ENCODE measurements at places on chromosomes 11 and 22.
A peak's percentile ranks its signal among the peaks of the same experiment; 100 is the strongest.

DNA sequence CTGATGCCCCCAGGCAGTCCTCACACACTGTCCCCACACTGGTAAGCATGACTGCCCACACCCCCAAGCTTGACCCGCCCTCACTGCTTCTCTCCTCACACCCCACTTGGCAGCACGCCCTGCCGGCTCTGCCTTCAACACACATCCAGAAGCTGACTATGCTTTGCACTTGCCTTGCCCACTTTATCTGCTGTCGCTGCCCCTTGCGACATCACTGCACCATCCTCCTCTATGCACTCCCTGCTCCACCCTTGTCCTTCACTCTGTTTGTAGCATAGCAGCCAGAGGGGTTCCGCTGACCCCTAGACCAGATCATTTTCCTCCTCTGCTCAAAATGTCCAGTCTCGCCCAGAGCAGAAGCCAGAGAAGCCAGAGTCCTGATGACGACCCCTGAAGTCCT is 25.3 kb upstream of the SLC25A1 start:
- no peak for DNase-seq

DNA sequence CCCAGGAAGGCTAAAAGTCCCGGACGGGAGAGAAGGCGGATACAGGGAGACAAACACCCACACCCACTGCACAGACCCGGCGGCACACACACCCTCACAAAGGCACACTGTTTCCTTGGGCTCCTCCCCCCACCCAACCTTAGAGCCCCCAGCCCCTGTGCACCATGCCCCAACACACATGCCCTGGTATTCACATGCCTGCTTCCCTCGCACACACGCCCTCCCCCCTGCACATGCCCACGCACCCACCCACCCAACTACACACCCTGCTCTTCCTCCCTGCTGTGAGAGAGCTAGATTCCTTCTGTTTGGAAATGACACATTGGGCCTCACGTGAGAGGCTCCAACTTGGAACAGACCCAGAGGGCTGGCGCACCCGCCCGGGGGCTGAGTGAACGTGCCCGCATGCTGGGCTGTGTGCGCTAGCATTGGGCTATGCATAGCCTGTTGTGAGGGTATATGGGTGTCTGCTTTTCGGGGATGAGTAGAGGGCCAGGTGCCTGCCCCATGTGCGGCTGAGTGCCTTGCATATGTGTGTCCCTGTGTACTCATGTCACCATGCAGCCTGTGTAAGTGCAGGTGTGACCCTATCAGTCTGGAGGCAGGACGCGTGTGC is 518 bp upstream of the CHRM1 start:
- no peak for DNase-seq

DNA sequence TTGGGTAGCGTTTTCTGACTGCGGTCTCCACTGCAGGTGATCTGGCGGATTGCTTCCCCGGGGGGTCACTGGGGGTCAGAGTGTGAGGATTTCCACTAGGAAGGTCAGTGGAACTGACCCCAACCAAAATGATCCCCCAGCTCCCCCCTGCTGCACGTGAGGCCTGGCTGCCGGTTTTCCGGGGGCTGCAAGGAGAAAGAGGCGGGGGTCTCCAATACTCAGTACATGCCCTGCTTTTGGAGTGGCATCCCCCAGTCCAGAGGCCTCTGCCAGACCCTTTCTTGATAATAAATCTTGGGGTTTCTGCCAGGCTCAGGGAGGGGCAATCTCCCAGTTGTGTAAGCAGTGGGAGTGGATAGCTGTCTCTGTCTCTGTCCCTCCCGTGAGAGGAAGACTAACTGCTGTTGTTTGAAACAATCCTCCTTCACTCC is 71.5 kb upstream of the RTL6 start:
- DNase-seq, result no peak

DNA sequence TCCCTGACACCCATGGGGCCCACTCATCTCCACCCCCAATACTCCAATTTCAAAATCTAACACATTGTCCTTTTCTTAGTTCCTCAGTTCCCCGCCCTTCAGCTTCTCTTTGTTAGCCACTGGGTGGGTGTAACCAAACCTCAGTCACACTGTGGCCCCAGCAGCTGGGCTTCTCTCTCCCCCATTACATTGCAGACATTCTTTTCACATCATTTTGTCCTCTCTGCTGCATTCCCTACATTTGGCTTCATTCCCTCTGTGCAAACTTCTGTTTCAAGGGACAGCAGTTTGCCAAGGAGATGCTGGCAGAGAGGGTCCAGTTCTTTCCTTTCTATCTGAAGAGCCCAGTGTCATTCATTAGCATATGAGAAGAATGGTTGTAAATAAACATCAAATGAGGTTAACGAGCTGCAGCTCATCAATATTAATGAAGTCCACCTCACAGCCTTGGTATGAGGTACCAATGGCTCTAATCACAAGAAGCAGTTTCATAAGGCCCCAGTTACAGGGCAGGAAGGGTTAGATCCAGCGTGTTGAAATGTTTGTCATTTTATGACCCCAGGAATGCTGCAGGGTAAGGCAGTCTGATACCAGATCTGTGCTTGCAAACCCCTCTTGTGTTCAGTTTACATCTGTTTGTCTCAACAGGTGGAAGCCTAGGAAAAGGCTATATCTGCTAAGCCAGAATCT is 72.3 kb downstream of the ARFGAP2 start:
- no peak for DNase-seq

DNA sequence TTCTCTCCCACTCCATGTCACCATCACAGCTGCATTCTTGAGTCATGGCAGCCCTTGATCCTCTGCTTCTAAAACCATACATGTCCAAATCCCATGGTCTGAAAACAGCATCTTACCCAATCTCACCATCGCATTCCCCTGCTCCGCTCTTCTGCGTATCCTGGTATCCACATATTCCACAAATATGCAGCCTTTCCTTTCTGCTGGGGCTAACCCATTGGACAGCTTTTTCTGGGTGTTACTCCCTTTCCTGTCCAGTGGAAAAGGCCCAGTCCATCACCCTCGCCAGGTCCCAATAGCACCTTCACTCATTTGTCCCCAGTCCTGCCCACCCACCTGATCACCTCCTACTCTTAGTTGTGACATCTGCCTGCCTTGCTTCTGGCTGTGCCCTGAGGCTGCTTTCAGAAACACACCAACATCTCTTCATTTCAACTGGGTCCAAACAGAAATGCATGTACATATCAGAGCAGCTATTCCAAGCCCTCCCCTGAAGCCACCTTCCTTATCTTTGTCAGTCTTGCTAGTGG is 237.6 kb upstream of the TBCEL start:
- no peak for DNase-seq

GRCh38 chr11:131823772-131824171 is 453.4 kb downstream of the NTM start:
- no peak for DNase-seq

DNA sequence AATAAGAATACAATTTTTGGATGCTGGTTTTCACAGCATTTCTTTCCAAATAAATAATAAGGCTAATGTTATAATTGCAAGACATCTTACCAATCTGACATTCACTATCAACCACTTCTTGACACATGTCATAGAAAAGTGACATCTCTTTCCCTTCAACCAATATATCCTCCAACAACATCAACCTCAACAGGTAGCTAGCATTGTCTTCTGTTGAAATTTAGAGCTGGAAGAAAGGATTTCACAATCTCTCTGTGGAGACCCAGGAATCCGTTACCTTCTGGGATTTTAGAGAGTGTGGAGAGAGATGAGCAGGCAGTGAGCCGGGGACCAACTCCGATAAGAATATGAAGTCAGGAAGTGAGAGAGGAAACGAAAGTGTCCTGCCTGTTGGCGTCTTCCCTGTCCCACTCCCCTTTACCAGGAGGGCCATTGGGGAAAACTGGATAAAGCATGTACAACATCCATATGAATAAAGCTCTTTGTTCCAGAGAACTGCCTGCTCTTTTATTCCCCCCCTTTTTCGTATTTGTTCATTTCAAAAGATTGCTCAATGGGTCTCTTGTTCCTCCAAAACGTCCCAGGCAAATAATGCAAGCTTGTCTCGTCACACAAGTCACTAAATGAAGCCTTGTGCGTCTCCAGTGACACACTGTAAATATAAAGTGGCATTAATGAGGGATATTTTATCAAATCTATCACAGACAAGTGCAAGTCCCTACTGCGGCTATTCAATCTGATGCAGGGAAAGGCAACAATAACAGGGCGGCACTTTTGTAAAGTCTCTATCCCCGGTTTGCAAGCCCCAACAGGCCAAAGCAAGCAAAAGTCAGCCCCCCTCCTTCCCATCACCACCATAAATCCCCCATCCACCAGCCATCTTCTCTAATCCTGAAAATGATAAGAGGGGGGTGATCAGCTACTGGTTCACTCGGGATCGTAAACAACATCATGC is 3.4 kb downstream of the CADM1 start:
- DNase-seq, result no peak

GRCh38 chr22:42716649-42717127 is 4.0 kb downstream of the A4GALT start:
- DNase-seq, result no peak

DNA sequence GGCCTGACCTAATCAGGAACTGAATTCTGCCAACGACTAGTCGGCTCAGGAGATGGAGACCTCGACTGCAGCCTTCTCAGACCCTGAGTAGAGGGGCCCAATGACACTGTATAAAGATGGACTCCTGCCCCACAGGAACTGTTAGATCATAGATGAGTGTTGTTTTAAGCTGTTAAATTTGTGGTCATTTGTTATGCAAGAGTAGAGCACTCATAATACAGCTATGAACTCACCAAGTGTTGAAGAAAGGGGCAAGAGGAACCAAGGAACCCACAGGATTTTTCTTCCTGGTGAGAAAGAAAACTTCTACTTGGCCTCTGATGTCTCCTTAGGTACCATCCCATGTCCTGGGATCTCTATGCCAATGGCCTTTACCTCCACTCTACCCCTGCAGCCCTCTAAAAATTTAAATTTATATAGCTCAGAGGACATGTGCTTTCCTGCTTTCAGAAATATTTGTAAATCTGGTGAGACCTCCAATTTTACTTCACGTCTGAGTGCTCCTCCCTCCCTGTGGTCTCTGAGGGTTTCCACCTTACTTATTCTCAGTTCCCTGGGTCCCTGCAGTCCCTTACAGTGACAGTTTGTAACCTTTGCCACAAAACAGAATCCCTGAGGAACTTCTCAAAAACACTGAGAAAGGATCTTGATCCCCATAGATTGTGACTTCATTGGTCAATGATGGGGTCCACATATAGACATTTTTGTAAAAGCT is 256.3 kb upstream of the ARHGAP20 start:
- DNase-seq, result no peak

- no peak for DNase-seq
These were observed 102.9 kb downstream of the USP35 start for GRCh38 chr11:78291503-78292108.

GRCh38 chr11:46801694-46802470 is 44.2 kb downstream of the CKAP5 start:
- DNase-seq, result no peak

- no peak for DNase-seq
These were observed 446.9 kb upstream of the B3GAT1 start for GRCh38 chr11:134858783-134859480.

- no peak for DNase-seq
These were observed 5.4 kb upstream of the IL2RB start for GRCh38 chr22:37154925-37155712.

DNA sequence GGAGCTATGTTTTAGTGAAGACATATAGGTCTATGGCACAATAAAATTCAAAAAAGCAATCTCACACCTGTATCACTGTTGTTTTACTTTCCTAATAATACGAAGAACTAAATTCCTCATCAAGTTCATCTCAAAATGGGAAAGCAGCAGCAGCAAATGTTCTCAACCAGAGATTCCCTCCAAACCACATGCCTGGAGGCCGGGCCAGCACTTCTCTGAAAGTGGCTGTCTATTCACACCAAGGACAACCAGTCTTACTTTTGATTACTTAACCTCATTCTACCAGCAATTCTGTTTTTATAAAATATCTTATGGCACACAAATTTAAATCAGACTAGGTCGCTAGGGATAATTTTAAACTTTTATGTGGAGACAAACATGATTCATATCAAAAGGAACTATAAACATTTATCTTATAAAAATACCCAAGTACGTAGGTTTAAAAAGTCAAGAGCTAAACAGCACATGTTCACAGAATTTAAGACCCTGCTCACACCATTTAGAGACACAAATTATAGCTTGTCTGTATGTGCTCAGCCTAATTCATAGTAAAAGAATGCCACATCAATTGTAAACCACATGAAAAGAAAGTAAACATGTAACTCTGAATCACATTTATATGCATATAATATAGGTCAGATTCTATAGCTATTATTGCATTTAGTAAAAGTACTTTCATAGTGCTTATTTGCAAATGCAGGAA is 46.1 kb downstream of the RRAS2 start:
- DNase-seq, result no peak

DNA sequence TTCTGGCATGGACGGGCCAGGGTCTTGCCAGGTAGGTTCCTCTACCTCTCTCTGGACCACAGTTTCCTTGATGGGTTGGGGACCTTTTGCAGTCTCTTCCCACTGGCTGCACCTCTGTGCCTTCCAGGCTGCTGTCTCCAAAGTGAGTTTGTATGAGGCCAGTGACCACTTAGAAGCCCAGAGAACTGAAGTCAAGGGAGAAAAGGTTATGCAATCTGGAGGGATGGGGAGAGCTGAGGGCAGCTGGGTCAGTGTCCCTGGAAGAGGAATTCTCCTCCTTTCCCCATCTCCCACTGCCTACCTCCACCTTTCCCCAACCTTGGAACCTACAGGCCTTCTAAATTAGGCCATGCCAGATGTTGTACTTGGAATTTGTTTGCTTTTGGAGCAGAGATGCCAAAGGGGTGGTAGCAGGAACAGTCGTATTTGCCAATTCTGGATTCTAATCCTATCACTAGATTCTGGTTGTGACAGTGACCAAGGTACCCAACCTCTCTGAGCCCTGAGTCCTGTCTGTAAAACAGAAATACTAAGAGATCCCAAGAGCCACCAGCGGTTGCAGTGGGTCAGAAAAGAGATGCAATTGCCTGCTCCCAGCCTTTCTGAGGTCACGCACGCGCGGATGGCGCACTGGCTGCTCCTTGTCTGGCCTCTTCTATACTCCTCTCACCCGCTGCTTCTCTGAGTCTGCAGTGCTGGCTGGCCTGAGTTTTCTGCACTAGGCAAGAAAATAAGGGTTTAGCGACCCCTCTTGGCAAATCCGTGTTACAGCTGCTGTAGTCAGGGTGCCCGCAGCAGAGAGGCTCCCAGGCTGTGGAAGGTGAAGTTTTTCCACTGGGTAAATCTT is 10.7 kb upstream of the ACCSL start:
- peak; percentile 29 for DNase-seq

GRCh38 chr11:130413405-130414106 is 14.9 kb downstream of the ADAMTS8 start:
- DNase-seq, result peak; percentile 9
